ENCODE measurements at places on chromosomes 3 and 15.

GRCh38 chr3:143132246-143132980 lies 12.8 kb downstream of the CHST2 start:
- DNase-seq: no peak

DNA sequence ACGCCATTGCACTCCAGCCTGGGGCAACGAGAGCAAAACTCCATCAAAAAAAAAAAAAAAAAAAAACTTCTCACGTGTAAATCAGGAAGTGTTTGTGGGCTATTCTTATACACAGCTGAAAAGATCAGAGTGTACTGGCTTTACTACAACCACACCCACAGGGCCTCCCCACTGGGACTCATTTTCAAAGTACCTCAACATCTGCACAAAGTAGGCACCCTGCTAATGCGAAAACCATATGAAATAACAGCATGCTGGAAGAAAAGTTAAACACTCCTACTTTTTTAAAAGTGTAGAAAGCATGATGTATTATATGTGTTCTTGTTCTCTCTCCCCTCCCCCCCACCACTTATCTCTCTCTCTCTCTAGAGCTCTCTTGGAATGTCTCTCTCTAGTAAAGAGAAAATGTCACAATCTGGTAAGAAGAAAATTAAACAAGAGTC lies 11.1 kb downstream of the UACA start:
- no peak for DNase-seq

GRCh38 chr15:34616613-34617012 lies 33.2 kb upstream of the GOLGA8B start:
- DNase-seq: no peak

DNA sequence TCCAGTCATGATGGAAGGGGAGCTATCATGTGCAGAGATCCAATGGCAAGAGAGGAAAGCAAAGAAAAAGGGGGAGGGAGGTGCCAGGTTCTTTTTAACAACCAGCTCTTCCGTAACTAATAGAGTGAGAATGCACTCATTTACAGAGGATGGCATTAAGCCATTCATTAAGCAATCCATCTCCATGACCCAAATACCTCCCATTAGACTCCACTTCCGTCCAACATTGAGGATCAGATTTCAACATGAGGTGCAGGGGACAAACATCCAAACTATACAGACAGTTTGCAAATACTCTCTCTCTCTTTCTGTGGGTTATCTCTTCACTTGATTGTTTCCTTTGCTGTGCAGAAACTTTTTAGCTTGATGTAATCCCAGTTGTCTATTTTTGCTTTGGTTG lies 21.2 kb downstream of the ZDHHC23 start:
- no peak for DNase-seq

- no peak for DNase-seq
Measured at GRCh38 chr3:48186631-48187300, 1.5 kb downstream of the CDC25A start.

GRCh38 chr3:114446600-114446999 lies 152.8 kb downstream of the TIGIT start:
- DNase-seq: no peak

DNA sequence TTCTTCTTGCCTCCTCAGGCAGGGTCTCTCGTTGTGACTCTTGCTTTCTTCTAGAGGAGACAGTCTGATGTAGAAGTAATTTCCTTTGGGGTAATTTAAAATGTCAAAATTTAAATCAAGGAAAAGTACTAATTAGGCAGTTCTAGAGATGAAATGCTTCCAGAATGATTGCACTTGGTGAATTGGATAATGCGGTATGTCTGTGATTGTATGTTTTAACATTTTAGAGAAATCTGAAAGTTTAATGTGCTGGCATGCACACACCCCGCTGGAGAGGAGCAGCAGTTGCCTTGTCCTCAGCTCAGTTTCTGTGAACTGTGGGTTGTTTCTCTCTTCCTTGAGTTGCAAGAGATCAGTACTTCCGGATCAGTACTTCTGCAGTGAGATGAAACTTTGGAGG lies 322.9 kb upstream of the CTDSPL start:
- no peak for DNase-seq

DNA sequence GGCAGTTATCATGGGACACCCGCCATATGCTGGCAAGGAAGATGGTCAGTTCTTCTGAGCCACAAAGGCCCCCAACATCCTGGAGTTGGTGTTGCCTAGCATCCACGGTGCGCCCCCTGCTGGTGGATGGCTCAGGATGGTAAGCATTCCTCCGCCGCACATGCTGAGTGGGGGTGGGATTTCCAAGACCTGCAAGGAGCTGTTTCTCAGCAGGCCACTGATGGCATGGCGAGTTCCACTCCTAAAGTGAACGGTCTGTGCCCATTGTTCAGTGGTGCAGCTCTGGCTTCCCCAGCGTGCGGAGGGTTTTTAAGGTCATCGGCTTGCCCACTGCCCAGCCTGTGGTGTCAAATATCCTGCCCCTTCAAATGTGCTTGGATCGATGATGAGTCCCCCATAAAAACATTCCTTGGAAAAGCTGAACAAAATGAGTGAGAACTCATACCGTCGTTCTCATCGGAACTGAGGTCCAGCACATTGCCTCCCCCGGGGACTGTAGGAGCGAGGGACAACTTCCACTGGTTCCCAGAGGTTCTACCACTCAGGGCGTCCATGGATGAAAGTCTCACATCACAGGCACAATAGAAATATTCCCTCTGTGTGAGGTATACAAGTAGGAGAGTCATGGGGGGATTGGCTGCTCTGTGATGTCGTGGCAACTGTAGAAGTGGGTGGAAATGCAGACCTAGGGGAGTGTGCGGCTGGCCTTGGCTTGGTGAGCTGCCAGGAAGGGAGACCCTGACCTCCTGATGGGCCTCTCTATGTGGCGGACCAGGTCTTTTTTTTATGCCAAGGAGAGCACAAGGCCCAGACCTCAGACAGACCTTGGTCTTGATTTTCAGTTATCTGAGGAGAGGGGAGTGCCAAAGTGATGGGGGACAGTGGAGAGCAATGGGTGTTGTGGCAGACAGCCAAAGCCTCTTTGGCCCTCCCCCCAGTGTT lies 102.0 kb downstream of the SNRPN start:
- peak; percentile 24 for DNase-seq

- DNase-seq: no peak
Measured at GRCh38 chr3:23762214-23762613, 43.5 kb upstream of the UBE2E1 start.

- DNase-seq: no peak
Measured at GRCh38 chr3:127768346-127769008, 53.8 kb downstream of the MGLL start.

GRCh38 chr15:91552555-91552954 lies 301.0 kb upstream of the SLCO3A1 start:
- DNase-seq: no peak

DNA sequence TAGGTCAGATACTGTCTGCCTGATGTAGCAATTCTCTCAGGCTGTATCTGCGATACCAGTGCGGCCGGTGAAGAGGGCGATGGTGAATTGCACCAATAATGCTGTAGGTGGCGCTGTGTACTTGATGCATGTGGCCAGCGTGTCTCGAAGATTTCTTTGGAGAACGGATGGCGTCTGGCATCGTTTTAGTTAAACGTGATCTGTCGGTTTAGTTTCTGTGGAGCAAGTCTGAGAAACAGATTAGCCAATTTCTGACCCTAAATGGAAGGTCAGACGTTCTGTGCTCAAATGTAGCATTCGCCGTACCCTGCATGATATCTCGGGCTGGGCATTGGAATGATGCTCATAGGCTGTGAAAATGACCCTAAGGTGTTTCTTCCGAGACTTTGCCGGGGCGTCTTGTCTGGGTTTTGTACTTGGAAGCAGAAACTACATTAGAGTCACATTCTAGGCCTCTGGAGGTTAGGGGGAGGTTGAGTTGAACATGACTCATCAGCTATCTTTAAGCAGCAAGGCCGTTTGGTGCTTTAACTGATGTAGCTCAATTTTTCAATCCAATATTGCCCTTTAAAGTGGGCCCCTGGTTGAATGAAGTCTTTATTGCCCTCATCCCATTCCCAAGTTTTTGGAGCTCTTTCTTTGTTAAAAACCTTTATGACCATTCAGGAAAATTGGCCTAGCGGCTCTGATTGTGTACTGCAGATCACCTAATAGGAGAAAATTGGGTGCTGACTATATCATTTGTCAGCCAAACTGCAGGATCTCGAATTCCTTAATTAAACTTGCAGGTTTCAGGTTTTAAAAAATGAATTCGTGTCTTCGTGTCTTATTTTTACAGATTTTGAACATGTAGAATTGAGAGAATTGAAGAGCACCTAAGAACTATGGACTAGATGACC lies 80.0 kb downstream of the SQOR start:
- peak; percentile 35 for DNase-seq

DNA sequence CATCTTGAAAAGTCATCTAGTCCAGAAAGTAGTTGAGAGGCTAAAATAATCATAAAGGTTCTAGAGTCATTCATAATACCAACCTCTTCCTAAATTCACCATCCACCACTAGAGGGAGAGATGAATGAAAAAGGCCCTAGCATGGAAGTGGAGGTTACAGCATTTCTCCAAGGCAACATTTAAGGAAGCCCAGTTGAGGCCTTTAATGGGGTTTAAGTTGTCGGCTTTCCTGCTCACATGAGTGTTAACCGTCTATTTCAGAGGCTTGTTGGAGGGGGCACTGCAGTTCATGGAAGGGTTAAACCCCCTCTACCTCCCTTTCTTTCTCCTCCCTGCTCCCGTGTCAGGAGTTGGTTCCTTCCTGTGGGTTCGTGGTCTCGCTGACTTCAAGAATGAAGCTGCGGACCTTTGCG lies 3.8 kb upstream of the SLCO3A1 start:
- DNase-seq: no peak

DNA sequence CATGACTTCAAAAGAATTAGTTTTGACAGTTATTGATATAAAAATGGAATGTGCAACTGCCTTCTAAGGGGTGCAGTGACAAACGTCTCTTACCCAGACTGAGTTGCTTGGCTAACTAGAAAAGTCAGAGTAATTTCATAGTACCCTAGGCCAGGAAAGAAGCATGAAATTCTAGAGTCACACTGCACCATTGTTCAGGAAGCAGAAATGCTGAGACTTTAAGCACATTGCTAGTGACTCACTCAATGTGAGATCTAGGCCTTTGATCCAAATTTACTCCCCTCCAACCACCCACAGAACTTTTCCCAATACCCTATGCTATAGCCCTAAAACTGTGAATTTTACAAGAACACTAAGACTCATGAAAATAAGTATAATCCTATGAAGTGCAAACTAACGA lies 110.8 kb downstream of the DUT start:
- no peak for DNase-seq

GRCh38 chr3:11735638-11736037 lies 91.9 kb upstream of the VGLL4 start:
- DNase-seq: no peak

- no peak for DNase-seq
Measured at GRCh38 chr3:197181741-197182140, 116.7 kb downstream of the DLG1 start.

GRCh38 chr3:141499284-141499683 lies 12.5 kb downstream of the RASA2 start:
- DNase-seq: no peak

- no peak for DNase-seq
Measured at GRCh38 chr3:9298236-9298635, 48.8 kb upstream of the SRGAP3 start.

DNA sequence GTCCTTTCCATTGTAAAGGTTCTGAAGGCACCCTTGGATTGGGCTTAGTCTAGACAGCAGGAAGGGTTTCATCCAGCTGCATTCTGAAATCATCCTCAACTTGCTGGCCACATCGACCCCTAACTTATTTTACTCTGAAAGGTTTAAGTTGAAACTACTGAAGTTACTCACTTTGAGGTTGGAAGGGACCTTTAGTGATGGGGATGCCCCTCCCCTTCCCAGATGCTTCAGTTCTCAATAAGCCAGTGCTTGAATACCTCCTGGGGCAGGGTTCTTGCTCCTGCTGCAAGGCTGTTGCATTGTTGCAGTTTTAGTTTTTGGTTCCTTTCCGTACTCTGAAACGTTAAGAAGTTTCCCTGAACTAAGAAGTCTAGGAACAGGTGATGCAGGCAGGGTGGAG lies 26.4 kb downstream of the FGD5 start:
- no peak for DNase-seq

GRCh38 chr3:165523801-165524200 lies 313.4 kb downstream of the BCHE start:
- no peak for DNase-seq

DNA sequence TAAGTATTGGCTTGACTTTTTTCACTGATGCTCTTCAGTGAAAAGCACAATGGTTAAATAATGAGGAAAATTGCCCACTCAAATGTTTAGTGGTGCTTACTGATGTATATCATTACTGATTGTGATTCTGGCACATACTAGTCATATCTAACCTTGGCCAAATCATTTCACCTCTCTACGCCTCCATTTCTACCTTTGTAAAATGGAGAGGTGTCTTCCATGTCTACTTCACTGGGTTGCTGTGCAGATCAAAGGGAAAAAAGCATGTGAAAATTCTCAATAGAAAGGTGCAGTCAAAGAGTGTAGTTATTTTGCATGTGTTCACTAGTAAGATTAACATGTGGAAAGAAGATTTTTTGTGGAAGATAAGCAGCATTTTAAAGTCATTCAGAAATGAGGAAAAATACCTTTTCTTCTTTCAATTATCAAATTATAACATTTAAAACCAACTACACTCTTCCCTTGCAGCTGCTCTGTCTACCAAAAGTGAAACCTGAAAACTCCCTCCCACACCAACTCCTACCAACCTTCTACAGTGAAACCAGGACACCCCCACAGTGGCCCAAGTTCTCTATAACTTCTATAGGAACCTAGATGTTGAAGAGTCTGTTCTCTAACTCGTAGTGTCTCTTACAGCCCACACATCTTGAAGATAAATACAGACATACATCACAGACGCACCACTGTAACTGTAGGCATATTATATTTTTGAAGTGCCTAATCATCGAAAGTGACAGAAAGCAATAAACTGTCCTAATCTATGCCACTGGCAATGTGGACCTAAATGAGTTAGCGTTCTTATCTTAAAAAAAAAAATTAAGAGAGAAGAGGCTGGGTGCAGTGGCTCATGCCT lies 1.4 kb downstream of the CD200R1 start:
- DNase-seq: no peak

- no peak for DNase-seq
Measured at GRCh38 chr15:62469478-62469873, 304.4 kb upstream of the C2CD4B start.

DNA sequence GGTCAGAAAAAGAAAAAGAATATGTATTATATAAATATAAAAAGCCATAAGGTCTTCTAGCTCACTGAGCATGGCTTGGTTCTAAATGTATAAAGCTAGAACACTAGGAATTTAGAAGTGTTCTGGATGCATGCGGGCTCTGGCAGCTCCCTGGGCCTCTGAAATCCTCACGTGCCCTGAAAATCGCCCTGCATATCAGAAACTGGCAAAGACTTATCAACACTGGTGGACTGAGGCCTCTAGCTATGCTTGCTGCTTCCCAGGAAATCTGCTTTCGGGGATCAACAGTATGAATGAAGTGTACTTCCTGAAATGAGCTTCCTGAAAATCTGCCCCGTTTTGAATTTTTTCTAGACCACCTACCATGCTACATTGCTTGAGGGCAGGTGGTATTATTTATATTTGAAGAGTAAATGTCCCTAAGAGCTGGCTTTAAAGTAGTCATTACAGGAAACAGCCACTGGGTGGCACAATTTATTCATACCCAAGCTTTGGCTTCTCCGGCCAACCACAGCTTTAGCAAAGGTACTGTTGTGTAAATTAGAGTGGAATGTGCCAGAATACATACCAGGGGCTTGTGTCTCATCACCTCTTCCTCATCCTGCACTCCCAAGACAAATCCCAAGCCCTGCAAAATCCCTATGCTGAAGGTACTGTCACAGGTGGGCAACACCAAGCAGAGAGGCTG lies 17.7 kb downstream of the CRTAP start:
- DNase-seq: no peak

All from activated CD4-positive, CD25-positive, alpha-beta regulatory T cell treated with anti-CD3 and anti-CD28 coated beads, Interleukin-2, amount 50 U/mL, for 72 hours (primary cell).